Jurkat, Clone E6-1 (cell line): ENCODE measurements at places on chromosomes 12 and 14.

DNA sequence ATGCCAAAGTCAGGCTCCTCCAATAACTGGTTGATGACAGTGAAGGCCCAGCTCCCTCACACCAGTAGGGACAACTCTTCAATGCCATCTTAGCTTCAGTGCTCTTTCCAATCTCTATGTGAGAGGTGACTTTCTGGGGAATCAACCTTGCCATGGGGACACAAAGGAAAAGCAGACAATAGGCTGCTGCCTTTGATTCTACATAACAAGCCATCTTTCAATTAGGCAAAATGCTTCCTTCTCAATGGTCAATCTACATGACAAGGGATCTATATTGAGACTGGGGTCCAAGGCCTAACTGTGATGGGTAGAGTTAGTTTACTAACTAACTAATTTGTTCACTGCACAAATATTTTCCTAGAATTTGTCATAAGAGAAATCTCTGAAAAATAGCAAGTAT lies 1417.5 kb upstream of the SEL1L start:
- no peak for DNase-seq

DNA sequence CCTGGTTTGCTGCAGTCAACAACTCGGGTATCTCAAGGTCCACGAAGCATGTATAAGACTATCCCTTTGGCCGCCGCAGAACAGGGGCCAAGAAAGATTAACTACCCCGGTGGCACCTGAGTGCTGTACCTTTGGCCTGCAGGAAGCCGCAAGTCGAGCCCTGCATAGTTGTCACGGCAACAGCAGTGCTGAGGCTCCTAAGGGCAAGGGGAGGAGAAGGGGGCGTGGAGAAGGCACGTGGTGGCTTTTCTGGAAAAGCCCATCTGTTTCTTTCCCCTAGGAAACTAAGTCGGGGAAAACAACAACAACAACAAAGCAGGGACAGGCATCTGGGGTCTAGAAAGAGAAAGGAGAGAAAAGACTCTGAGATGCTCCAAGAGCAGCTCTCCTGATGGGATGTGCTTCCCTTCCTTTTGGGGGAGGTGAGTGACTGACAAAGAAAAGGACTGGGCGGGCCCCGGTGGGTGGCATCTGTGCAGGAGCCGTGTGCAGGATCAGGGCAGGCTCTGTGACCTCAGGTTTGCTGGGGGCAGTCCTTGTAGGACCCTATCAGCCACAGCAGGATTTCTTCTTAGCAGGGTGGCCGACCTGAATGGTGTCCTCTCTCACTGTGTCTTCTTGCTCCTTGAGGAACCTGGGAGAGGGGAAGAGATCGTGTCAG lies 123.9 kb downstream of the PRMT8 start:
- DNase-seq = no peak

DNA sequence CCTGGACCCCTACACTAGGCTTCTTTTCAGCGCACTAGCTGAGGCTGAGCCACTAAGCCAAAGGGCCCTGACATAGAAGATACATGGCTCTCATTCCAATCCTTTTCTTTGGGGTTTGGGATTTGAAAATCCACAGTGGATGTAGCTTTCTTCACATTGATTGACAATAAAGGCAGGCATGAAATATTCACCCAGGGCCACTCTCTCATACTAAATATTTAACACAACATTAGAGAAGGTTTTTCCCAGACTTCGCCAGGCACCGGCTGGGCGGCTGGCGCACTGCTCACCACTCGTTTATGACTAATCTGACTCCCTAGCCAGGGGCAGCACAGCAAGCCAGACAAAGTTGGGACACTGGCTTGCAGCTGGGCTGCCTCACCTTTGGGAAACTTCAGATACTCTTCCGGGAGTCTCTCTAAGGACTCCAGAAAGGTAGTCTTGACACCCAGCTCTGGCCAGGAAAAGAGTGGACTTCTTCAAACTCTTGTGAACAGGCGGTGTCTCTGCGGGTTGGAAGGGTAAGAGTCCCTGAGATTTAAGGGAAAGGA lies 699 bp upstream of the HOXC11 start:
- no peak for DNase-seq

DNA sequence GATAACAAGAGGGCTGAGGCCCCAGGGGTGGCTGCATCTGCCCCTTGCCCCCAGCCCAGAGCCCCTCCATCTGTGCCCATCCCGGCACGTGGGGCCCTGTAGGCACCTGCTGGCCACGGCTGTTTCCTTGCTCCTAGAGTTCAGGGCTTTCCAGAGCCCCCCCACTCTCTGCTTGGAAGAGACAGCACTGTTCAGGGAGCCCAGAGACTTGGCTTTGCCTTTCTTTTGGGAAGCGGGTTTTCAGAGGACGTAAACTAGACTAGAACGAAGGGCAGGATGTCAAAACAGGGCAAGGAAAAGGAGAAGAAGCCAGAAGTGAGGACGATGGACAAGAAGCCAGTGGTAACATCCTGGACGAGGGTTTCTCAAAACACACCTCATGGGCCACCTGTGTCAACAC lies 163.3 kb upstream of the LHX5 start:
- DNase-seq = no peak

DNA sequence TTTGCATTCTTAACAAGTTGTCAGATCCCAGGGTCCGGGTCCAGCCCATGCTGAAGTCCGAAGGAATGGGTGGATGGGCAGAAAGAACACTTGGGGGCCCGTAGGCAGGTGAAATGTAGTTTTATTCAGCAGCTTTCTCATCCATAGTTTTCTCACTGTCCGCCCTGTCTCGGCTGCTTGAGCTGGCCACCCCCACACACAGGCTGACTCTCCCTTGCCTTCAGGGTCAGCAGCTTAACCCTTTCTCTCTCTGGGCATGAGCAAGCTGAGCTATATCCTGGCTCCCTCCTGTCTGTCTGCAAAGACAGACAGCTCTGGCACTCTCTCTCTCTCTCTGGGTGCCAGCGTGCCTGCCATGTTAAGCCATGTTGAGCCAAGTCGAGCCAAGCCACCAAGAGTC lies 163.9 kb downstream of the PTCSC3 start:
- DNase-seq = no peak

GRCh38 chr12:71085575-71085974 lies 72.2 kb downstream of the TSPAN8 start:
- no peak for DNase-seq

- peak; percentile 70 for DNase-seq
Observed at GRCh38 chr12:63420206-63420644, 248.1 kb downstream of the DPY19L2 start.

DNA sequence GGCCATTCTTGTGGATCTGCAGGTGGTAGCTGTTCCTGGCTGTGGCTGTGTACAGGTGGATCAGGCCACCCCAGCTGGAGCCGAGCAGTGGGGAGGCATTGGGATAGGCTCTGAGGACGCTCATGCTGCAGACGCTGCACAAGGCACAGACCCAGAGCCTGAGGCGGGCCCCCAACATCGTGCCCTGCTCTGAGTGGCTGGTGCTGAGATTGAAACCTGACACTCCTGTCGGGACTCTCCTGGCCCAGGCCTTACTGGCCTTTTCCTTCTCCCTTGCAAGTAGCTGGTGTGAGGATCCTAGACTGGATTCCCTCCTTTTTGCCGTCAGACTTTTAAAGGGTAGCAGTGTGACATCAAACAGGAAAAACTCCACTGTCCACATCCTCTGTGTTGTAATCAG lies at the start of gene FGF23:
TSS of gene FGF23 (minus strand) at position 308 of the 400 bp plus-strand sequence. CDS start at position 178, 130 bp downstream.
- no peak for DNase-seq

DNA sequence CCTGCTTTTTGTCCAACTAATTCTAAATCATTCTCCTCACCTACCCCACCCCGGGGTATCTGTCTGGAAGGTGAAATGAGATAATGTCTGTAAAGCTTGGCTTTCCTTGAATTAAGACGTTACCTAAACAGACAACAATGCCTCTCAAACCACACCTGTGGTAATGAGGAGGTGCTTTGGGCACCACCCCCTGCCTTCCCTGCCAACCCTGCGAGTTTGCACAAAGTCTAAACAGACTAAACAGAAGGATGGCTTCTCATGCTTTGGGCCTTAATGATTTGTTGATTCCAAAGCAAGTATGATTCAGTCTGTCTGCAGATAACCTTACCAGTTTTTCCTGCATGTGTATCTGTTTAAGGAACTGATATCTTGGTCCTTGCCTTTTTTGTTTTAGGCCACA lies 82.4 kb downstream of the ZFC3H1 start:
- no peak for DNase-seq

DNA sequence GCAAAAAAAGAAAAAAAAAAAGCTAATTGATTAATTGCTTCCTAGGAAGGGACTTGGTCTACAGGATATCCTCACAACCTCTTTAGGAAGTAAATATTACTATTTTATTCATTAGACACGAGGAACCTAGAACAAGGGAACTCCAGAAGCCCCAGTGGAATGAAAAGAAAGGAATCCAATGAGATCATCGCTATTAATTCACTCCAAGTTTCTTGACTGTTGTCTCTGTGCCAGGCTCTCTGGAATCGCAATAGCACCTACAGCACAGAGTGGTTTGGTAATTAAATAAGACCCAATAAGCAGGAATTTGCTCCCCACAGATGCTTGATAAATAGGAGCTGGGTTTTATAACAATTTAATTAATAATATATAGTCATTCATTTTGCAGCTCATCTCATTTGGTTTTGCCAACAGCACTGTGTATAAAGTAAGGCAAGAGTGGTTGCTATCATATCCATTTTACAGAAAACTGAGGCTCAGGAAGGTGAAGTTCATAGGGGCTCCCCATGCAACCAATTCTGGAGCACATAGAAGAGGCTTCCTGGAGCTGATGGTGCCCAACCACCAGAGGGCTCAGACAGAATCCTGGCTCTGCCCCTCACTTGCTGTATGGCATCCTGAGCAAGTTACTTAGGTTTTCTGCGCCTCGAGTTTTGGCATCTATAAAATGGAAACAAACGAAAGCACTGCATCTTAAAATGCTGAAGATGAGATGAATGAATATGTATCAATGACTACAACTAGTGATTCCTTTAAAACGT lies 420.2 kb downstream of the MED13L start:
- DNase-seq = peak; percentile 6

DNA sequence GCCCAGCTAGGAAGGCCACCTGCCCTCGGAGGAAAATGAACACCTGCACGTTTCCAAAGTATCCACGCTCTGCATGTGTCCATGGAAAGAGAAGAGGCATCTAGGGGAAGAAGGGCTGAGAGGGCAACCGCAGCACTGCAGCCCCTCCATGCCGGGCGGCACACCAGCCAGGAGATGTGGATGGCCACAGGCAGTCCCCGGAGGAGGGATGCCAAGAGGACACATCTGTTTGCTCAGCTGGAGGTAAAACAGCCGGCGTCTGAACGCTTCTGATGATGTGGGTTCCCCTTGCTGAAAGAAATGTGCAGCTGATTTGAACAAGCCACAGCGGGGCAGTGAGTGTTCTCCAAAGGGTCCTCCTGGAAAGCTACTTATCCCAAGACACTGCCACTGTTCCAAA lies 34.0 kb downstream of the CHGA start:
- DNase-seq = no peak
